Colonic mucosa (tissue), 4 donors: ENCODE measurements at places on chromosomes 5 and 9. TPM values are rescaled to one million over a fixed set of nuclear protein-coding genes. Genes with fewer than 3 reads are reported as not detected.

DNA sequence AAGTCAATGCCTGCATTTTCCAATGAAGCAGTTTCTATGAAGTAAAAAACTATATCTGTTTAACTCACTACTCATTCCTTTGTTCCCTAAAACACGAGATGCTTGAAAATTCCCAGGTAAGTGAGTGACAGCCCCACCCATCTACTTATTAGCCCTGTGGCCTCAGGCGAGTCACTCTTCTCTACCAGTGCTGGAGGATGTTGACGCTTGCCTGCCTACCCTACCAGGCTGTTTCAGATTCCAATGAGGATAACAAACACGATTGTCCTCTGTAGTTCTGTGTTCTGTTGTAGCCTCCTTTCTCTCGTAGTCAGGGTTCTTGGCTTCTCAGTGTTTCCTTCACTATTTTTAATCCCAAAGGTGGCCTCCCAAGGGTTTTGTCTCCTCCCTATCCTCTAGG lies 388.8 kb downstream of the KDM4C start:
- no peak for DNase-seq

DNA sequence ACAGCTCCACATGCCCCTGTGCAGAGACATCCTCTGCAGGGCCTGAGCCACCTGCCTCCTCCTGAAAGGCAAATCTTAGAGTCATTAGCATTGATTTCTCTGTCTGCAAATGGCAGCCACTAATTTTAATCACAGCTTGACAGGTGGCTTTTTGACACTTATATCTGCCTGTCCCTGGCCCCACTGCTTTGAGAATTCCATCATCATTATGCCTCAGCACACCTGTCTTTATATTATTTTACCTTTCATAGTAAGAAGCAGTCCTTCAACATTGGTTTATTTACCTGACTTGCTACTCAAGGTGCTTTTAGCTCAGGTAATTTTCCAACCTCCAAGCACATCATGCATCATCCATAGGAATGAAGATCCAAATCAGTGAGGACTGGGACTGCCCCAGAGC lies 451.3 kb downstream of the MTRR start:
- no peak for DNase-seq

DNA sequence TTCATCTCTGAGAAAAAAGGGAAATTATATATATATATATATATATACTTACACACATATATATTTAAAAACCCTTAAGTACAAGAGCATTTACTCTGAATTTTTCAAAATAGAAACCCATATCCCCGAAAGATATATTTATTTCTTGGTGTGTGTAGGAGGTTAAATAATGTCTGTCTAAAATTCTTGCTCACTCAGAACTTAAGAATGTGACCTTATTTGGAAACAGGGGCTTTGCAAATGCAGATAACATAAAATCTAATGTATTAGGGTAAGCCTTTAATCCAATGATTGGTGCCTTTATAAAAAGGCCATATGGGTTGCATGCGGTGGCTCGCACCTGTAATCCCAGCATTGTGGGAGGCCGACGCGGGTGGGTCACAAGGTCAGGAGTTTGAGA lies 517.3 kb upstream of the TLE4 start:
- DNase-seq = no peak

DNA sequence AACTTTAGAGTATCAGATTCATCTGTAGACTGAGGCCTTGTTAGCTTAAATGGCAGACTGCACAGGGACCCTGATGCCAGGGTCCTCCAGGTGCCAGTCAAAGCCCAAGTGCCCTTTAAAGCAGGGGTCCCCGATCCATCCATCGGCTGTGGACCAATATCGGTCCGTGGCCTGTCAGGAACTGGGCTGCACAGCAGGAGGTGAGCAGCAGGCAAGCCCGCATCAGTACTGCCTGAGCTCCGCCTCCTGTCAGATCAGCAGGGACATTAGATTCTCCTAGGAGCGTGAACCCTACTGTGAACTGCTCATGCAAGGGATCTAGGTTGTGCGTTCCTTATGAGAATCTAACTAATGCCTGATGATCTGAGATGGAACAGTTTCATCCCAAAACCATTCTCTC lies 403.4 kb downstream of the RAB3C start:
- no peak for DNase-seq

DNA sequence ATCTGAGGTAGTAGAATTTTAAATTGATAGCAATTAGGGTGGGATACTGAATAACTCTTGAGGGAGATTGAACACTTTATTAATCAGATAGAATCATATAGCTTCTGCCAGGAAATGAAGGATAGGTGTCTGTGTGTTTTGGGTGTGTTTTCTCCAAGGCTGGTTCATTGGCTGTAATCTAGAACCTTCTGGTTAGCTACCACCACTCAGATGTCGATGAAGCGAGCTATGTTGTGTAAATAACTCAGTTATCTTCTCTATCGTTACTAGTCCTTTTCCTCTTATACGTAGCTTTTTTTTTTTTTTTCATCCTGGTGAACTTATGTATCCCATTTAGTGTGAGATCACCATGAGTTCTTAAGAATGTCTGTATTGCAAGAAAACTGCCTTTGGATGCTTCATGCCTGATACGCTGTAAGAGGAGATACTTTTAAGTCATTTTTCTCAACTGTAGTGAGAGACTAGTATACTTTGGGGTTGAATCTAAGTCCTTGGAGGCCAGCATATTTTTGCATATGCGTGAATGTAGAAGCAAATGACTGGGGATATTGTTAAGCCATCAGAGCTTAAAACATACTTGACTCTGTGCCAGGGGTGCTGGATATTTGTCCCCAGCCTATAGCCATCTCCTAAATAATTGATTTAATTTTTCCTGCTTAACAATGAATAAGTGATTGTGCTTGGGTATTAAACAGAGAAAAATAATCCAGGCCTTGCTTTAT lies 2.1 kb downstream of the TNFAIP8 start:
- DNase-seq = no peak

GRCh38 chr5:1734908-1735289 lies 64.7 kb downstream of the MRPL36 start:
- DNase-seq = no peak

GRCh38 chr5:122014236-122014935 lies 52.6 kb downstream of the SRFBP1 start:
- DNase-seq = no peak

DNA sequence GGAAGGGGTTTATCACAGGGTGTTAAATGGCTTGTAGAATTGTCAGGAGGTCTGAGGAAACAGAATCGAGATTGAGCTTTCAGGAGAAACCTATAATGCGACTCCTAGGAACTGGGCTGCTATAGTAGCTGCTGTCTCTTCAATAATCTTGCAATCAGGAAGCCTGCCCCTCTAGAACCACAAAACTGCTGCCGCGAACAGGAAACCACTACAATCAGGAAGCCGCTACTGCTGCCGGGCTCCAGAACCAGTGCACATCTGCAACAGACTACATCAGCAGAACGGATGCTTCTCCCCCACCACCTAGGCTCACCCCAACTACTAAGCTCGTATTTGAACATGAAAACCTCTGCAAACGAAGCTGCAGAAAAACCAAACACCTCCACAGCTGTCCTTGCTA lies 31.6 kb downstream of the TNFSF8 start:
- peak; percentile 38 for DNase-seq

DNA sequence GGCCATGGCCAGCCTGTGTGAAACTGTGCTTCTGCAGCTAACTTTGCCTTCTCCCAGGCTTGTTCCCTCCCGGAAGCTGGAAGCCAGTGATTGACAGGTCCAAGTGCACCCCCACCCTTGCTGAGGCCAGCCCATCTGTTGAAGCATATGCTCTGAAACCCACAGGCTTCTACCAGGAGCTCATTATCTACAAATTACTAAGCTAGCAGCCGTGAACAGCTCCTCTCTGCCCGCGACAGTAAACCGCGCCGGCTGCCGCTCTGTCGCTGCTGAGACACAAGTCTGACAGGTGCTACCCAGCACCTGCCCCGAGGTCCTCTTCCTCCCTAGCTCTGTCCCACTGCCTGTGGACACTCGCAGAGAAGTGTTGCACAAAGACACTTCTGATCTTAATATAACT lies 490.9 kb downstream of the GADD45G start:
- no peak for DNase-seq

- DNase-seq = no peak
These were observed 126.3 kb downstream of the CEMIP2 start for GRCh38 chr9:71642056-71642455.

- DNase-seq = no peak
These were observed 1.8 kb upstream of the SELENOP start for GRCh38 chr5:42813533-42813932.

DNA sequence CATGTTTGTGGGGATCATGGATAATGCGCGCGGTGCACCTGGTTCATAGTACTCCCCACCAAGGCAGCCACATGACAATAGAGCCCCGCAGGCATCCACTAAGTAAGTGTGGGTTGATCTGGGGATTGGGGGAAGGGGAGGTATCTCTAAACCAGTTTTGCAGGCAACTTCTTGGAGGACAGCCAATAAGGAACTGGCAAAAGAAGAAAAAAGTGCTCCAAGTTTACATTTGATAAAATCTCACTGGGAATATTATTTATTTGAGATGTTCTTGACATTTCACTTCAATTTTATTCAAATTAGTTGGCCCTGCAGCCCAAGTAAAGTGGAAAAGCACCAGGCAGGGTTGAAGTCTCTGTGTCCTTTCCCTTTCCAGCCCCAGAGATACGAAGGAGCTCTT lies 8.5 kb downstream of the FBP1 start:
- DNase-seq = peak; percentile 66

DNA sequence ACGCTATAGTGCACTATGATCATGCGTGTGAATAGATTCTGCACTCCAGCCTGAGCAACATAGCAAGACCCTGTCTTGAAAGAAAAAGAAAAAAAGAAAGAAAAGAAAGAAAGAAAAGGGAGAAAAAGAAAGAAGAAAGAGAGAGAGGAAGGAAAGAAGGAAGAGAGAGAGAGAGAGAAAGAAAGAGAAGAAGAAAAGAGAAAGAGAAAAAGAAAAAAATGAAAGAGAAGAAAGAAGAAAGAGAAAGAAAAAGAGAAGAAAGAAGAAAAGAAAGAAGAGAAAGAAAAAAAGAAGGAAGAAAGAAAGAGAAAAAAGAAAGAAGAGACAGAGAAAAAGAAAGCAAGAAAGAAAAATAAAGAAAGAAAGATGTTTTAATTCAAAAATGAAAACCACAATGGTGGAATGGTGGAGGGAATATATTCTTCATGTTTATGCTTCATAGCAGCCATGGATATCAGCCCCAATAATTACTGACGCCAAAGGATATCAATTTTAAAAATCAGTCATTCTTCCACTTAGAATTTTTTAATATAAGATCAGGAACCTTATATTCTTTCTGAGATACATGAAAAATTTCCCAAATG lies 168.7 kb upstream of the TBCA start:
- DNase-seq = no peak

DNA sequence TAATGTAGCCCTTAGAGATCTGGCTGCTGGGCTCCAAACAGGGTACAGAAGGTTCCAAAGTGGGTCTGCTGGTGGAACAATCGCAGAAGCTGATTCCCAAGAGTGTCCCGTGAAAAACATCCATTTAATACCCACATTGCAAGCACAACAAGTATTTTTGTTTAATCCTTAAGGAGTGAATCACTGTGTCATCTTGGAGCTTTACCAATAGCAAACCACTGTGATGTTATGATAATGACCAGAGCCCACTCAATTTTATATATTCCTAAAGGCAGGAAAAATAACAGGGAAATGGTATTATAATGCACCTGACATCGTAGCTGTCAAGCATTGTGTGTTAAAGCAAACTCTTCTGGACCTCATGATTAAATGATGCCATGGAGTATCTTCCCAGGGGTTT lies 291.9 kb downstream of the FBXL7 start:
- DNase-seq = no peak

- DNase-seq = no peak
These were observed 39.5 kb downstream of the NTRK2 start for GRCh38 chr9:84709056-84709455.

GRCh38 chr5:151052836-151053235 lies 28.0 kb downstream of the TNIP1 start:
- no peak for DNase-seq

DNA sequence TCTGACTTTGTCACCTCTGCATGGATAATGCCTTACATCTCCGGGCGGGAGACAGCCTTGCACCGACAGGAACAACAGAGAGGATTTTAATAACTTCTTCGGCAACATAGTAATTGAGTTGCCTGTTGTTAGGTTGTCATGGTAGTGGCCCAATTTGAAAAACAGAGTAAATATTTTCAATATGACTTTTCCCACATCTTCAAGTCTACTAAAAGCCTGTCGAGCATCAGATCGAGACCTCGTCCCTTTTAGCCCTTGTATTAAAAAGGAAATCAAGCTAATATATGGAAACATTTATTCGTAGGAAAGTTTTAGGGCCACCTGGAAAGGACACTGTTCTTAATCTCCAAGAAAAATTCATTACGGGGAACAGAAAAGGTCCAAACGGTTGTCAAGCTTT lies 70.8 kb upstream of the FCN2 start:
- DNase-seq = no peak

DNA sequence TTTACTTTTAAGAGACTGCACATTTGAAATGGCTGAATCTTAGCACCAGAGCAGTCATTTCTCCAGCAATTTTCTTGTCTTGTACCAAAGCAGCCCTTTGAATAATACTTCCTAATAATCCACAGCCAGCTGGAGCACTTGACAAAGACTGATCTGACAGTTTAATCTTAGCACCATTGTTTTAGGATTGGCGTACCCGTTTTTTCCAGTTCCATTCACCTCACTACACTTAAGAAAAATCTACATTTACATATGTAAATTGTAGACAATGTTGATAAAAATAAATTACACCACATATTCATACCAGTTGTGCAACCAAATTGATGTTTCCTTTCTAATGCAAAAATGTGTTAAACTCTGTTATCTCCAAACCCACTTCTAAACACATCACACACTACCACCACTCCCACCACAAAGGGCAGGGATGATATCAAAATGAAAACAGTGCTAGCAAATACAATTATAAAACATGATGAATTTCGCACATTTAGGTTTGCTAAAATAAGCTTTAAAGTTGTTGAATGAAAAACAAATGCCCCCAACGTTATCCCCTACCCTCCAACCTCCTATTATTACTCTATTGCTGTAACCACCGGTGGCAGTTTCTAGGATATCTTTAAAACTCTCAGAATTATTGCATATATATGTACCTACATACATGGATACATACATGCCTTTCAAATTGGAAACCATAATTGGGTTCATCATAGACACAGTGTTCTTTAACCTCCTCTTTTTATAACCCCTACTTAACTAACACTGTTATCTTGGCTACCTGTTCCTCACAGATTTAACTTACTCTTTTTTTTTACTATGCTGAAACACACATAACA lies 21.5 kb downstream of the SERINC5 start:
- DNase-seq = no peak

- DNase-seq = peak; percentile 54
These were observed at the start of gene CA9 for GRCh38 chr9:35673132-35674024. Gene CA9 (plus strand): TSS chr9:35673928. CDS start chr9:35673960, 32 bp downstream.

DNA sequence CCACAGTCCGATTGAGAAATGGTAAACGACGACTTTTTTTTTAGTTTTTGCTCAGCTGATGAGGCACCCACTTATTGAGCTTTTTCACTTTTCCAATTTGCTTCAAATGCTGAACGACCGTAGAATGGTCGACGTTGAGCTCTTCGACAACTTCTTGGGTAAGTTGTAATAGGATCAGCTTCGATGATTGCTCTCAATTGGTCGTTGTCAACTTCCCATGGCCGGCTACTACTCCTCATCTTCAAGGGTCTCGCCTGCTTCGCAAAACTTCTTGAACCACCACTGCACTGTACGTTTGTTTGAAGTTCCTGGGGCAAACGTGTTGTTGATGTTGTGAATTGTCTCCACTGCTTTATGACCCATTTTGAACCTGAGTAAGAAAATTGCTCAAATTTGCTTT lies 35.7 kb downstream of the NSD1 start:
- DNase-seq = no peak

Gene FOXD4L4
- 0.30 TPM for total RNA-seq

Gene TMEM215
- not detected for total RNA-seq

Gene CD74
- total RNA-seq = 200 TPM

Gene GPR151
- total RNA-seq = not detected

Gene FOXD4L5
- 0.08 TPM for total RNA-seq

Gene KCNV2
- total RNA-seq = not detected

Gene FOXE1
- total RNA-seq = not detected

Gene TTLL11
- 5.1 TPM for total RNA-seq
